Colonic mucosa (tissue), 4 donors: ENCODE measurements at places on chromosomes 1 and 21. TPM values are rescaled to one million over a fixed set of nuclear protein-coding genes. Genes with fewer than 3 reads are reported as not detected.
A peak's percentile ranks its signal among the peaks of the same experiment; 100 is the strongest.

GRCh38 chr1:222953585-222953984 is 138.7 kb downstream of the DISP1 start:
- no peak for DNase-seq

DNA sequence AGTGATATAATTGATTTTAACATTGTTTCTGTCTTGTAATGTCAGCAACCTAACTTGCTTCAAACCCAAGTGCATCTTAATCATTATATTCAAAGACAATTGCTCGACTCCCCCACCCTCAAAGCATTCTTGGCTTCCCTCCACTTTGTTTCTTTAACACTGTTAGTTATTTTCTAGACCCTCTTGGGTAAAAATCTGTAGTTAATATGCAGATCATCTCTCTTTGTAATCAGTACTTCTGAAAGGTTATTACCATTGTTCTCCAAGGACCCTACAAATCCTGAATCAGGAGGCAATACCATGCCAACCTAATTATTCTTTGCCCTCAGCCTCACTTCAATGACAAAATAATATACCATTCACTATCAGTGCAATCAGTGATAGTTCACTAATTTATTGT is 1075.7 kb downstream of the AMY1C start:
- no peak for DNase-seq

GRCh38 chr1:197715806-197716205 is 59.5 kb downstream of the DENND1B start:
- DNase-seq: no peak

Gene LAMTOR5
- total RNA-seq: 146 TPM

DNA sequence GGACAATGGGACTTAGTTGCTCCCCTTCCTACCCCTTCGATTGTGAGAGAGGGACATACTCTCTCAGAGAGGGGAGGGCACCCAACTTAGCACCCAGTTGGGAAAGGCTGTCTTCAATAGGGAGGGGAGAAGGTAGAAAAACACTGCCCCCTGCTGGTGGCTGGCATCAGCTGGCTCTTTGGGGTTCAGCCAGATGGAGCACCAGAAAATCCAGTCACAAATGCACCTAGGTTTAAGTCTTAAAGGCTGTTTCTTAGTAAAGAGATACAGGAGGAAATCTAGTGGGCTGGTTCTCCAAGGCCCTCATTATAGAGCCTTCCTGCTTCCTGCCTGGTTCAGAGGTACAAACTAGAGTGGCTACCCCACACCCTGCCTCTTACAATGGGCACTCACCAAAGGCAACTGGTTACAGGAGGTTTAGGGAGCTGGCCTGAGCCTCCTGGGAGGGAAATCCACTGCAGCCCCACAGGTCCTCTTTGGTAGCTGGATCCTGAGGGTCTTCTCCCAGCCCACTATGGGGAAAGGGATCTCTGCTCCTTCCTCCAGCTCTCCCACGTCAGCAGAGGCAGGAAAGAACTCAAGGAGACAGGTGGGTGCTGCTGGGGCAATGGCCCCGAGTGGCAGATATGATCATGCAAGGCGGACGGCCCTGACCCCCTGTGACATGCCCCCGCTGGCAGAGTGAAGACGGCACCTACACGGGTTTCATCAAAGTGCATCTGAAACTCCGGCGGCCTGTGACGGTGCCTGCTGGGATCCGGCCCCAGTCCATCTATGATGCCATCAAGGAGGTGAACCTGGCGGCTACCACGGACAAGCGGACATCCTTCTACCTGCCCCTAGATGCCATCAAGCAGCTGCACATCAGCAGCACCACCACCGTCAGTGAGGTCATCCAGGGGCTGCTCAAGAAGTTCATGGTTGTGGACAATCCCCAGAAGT is 28.3 kb downstream of the EIF2D start:
- peak; percentile 86 for DNase-seq

Gene CALML6
- total RNA-seq: not detected

DNA sequence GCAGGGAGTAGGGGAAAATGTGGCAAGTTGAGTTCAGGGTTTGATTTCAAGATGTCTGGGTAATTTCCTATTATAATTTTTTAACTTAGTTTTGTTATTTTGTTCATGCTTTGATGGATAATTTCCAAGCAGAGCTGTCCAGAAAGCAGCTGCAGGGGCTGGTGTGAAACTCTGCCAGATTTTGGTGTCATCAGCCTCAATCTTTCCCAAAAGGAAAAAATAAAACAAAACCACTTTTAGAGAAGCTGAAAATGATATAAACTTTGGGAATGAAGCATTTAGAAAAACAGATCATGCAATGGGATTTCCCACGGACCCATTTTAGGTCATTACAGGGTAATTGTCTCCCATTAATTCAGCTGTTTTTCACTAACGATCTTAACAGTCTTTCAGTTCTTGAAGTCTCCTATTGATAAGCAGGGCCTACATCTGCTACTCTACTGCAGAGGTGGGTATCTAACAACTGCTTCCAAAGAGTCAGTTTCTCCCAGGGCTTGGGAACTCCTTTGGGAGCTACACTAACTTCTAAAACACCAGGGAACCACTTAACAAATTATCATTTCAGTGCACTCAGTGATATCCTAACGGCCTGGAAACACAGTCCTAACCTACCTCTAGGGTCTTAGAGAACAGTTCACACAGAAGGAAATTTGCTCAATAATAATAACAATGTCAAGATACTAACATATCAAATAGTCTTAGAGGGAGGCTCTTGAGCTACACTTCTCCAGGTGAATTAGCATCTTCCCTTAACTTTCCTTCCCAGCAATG is 12.3 kb downstream of the ZNF436 start:
- DNase-seq: no peak

DNA sequence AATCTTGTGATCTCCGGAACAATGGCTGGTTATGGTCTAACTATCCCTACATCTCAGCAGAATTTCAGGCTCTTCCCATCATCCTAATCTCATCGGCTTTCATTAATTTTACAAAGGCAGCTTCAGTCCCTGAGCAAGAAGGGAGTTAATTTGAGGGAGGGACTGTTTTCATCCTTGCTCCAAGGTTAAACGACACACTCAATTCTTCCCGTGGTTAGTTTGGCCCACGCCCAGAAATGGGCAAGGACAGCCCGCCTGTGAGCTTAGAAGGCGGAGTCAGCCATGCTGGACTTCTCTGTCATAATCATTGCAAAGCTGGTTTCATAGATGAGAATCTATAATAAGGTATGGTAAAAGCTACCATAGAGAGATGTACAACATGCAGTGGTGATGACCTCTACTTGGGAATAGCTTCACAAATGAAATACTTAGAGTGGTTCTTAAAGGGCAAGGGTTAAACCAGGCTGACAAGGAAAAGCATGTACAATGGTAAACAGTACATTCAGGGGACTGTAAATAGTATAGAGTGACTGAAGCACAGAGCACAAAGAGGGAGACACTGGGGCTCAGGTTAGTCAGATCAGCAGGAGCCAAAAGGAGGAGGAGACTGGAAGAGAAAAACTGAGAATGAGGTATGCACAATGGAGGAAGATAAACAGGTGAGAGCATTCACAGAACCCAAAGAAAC is 108.8 kb downstream of the SMYD3 start:
- no peak for DNase-seq

- no peak for DNase-seq
These were observed 1.5 kb upstream of the KRTAP10-6 start for GRCh38 chr21:44593598-44594405.

Gene CTSS
- 210 TPM for total RNA-seq

- DNase-seq: no peak
These were observed 362.2 kb downstream of the SRGAP2C start for GRCh38 chr1:121546830-121547591.
